ENCODE measurements at places on chromosomes 3 and 15. TPM values are rescaled to one million over a fixed set of nuclear protein-coding genes. Genes with fewer than 3 reads are reported as not detected.

- no peaks in the 10 kb centered on the region for H3K4me1 ChIP-seq
- no peak for DNase-seq
- H3K27me3 ChIP-seq: no peaks in the 10 kb centered on the region
- no peak overlapping the region for H3K4me3 ChIP-seq
- H3K36me3 ChIP-seq: no peaks in the 10 kb centered on the region
- no peak overlapping the region for H3K27ac ChIP-seq
Observed at GRCh38 chr3:19652336-19652735, 281.7 kb downstream of the EFHB start.

DNA sequence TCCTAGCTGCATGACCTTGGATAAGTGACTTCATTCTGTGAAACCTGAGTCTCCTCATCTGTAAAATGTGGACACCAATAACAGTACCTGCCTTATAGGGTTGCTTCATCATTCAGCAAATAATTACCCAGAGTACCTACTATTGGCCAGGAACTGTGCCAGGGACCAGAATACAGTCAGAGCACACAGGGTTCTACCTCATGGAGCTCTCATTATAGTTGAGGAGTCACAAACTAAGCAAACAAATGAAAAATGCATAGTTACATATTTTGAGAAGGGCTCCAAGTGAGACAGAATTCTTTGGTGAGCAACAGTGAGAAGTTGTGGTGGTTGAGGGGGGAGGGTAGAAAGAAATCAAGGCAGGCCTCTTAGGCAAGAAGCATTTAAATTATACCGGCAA, 308.6 kb upstream of the WNT5A start:
- H3K27me3 ChIP-seq: no peaks in the 10 kb centered on the region
- H3K4me3 ChIP-seq: no peak overlapping the region
- no peaks in the 10 kb centered on the region for H3K36me3 ChIP-seq
- no peaks in the 10 kb centered on the region for H3K4me1 ChIP-seq

GRCh38 chr3:181457756-181458155, 254.0 kb upstream of the SOX2 start:
- H3K27me3 ChIP-seq: no peaks in the 10 kb centered on the region
- H3K36me3 ChIP-seq: no peaks in the 10 kb centered on the region
- H3K4me1 ChIP-seq: no peaks in the 10 kb centered on the region
- H3K4me3 ChIP-seq: no peak overlapping the region
- DNase-seq: no peak

DNA sequence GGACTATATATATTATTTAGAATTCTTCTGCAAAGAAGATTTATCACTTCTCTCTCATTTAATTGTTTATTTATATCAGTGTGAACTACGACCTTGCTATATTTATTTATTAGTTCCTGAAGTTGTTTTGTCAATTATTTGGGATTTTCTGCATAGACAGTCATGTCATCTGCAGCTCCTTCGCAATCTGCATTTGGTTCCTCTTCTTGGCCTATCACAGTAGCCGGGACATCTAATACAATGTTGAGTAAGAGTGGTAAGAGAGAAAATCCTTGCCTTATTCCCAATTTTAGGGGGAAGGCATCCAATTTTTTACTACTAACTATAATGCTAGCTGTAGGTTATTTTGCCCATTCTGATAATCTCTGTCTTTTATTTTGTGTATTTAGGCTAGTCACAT, 39.4 kb downstream of the FOXL2 start:
- no peaks in the 10 kb centered on the region for H3K4me1 ChIP-seq
- no peaks in the 10 kb centered on the region for H3K27me3 ChIP-seq
- H3K4me3 ChIP-seq: no peak overlapping the region
- H3K27ac ChIP-seq: no peak overlapping the region

- DNase-seq: peak; percentile 55
- H3K4me3 ChIP-seq: no peak overlapping the region
- H3K27ac ChIP-seq: peak overlapping the region; percentile 73
- H3K27me3 ChIP-seq: no peaks in the 10 kb centered on the region
- peaks cover 44% of the 10 kb centered on the region for H3K4me1 ChIP-seq
Observed at GRCh38 chr15:66707310-66708082, 5.5 kb downstream of the SMAD6 start.

- peaks cover 23% of the 10 kb centered on the region for H3K4me1 ChIP-seq
- no peak overlapping the region for H3K4me3 ChIP-seq
- H3K27me3 ChIP-seq: no peaks in the 10 kb centered on the region
- no peak overlapping the region for H3K27ac ChIP-seq
Observed at GRCh38 chr3:129445471-129445870, 5.4 kb downstream of the IFT122 start.

- no peak overlapping the region for H3K27ac ChIP-seq
- no peak for DNase-seq
- no peak overlapping the region for H3K4me3 ChIP-seq
- no peaks in the 10 kb centered on the region for H3K27me3 ChIP-seq
- H3K4me1 ChIP-seq: no peaks in the 10 kb centered on the region
- H3K36me3 ChIP-seq: no peaks in the 10 kb centered on the region
Observed at GRCh38 chr15:71463156-71463665, 347.1 kb upstream of the NR2E3 start.

SAMMSON gene
- not detected for total RNA-seq

GRCh38 chr3:49911611-49912010, 7.9 kb upstream of the MST1R start:
- H3K36me3 ChIP-seq: peaks cover 10% of the 10 kb centered on the region
- no peaks in the 10 kb centered on the region for H3K4me1 ChIP-seq
- no peaks in the 10 kb centered on the region for H3K27me3 ChIP-seq
- no peak overlapping the region for H3K4me3 ChIP-seq
- DNase-seq: no peak
- no peak overlapping the region for H3K27ac ChIP-seq

LEKR1 gene
- total RNA-seq: 3.3 TPM

DNA sequence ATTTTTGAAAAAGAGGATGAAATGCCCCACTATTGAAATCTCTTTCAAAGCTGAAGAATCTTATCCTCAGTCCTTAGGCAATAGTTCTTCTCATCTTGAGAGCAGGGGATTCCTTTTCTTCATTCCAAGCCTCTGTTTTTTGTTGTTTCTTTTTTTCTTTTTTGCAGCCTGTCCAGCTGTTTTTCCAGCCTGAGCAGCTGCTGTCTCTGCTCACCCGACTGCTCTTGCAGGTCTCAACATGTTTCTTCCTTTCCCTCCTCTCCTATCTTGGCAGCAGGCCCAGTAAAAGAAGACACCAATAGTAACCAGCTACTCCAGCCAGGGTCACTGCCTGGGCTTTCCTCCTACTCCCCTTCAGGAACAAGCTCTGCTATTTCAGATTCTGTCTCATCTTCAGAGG, 23.8 kb downstream of the MEX3B start:
- no peaks in the 10 kb centered on the region for H3K4me1 ChIP-seq
- no peak overlapping the region for H3K4me3 ChIP-seq
- no peak for DNase-seq
- no peaks in the 10 kb centered on the region for H3K27me3 ChIP-seq
- no peaks in the 10 kb centered on the region for H3K36me3 ChIP-seq
- H3K27ac ChIP-seq: no peak overlapping the region

VEPH1 gene
- 0.20 TPM for total RNA-seq

DNA sequence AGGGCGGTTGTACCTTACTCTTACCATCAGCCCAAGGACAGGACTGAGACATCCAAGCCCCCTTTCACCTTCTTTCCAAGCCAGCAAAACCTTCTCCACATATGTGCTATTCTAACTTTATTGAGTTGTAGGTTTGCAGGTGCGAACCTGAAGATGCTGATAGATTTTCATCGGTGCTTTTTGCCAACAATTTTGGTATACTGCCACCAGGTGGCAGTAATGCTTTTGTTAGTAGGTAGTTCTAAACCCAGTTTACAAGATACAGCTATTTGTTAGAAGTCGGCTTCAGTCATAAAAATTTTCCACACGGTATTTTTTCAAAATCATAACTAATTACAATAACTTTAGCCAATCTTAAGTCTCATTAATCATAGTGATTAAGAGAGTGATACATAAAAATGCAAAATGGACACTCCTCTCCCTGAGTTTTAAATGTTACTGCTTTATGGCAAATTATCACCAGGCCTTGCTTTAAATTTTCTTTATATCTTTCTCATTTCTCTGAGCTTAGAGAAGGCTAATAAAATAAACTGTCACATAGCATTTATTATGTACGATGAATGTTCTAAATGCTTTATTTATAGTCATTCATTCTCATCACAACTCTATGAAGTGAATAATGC, 636 bp downstream of the TBC1D21 start:
- no peak overlapping the region for H3K27ac ChIP-seq
- no peak overlapping the region for H3K4me3 ChIP-seq
- H3K4me1 ChIP-seq: no peaks in the 10 kb centered on the region
- DNase-seq: no peak
- peaks cover 25% of the 10 kb centered on the region for H3K27me3 ChIP-seq
- H3K36me3 ChIP-seq: no peaks in the 10 kb centered on the region

- no peak overlapping the region for H3K27ac ChIP-seq
- DNase-seq: no peak
- H3K4me1 ChIP-seq: no peaks in the 10 kb centered on the region
- H3K4me3 ChIP-seq: no peak overlapping the region
- H3K27me3 ChIP-seq: no peaks in the 10 kb centered on the region
Observed at GRCh38 chr3:43256714-43257461, 29.5 kb upstream of the SNRK start.

DNA sequence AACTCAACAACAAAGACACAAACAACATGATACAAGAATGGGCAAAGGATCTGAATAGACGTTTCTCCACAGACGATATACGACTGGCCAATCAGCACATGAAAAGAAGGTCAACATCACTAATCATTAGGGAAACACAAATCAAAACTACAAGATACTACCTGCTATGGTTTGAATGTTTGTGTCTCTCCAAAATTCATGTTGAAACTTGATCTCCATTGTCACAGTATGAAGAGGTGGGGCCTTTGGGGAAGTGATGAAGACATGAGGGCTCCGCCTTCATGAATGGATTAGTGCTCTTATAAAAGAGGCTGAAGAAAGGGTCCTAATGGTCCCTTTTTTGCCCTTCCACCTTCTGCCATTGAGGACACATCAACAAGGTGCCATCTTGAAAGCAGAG, 32.3 kb downstream of the ACAP2 start:
- H3K36me3 ChIP-seq: peaks cover 2% of the 10 kb centered on the region
- H3K27ac ChIP-seq: no peak overlapping the region
- no peak for DNase-seq
- H3K4me3 ChIP-seq: no peak overlapping the region

PIGX gene
- 27.0 TPM for total RNA-seq

GRCh38 chr15:50107591-50108408, 11.2 kb downstream of the ATP8B4 start:
- no peaks in the 10 kb centered on the region for H3K4me1 ChIP-seq
- H3K27me3 ChIP-seq: no peaks in the 10 kb centered on the region
- no peak for DNase-seq
- H3K27ac ChIP-seq: peak overlapping the region; percentile 56
- H3K4me3 ChIP-seq: no peak overlapping the region
- no peaks in the 10 kb centered on the region for H3K36me3 ChIP-seq

DNA sequence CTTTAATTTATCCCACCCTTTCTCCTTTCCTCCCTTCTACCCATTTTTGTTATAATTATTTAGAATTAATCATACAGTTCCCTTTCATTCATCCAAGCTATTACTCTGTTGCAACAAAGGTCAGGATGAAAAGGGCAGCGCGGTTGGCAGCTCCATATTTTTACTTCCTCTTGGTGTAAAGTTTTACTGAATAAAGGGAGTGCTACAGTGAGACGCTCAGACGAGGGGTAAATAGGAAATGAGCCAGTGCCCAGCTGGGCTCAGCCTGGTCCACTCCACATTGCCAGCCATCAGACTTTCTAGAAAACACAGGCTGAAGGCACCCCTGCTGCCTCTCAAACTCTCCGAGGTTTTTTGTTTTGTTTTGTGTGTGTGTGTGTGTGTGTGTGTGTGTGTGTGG, 21.9 kb upstream of the ZBTB38 start:
- peaks cover 28% of the 10 kb centered on the region for H3K4me1 ChIP-seq
- peak overlapping the region; percentile 82 for H3K27ac ChIP-seq
- H3K4me3 ChIP-seq: peak overlapping the region; percentile 1
- peak; percentile 47 for DNase-seq
- H3K36me3 ChIP-seq: no peaks in the 10 kb centered on the region

RNU5B-1 gene
- total RNA-seq: not detected

- peaks cover 3% of the 10 kb centered on the region for H3K4me1 ChIP-seq
- H3K36me3 ChIP-seq: no peaks in the 10 kb centered on the region
- no peaks in the 10 kb centered on the region for H3K27me3 ChIP-seq
- H3K27ac ChIP-seq: no peak overlapping the region
- DNase-seq: no peak
- H3K4me3 ChIP-seq: no peak overlapping the region
Observed at GRCh38 chr3:69099576-69099975, 14.8 kb downstream of the ARL6IP5 start.

GRCh38 chr3:194998948-194999347, 272.0 kb downstream of the XXYLT1 start:
- DNase-seq: no peak
- no peak overlapping the region for H3K27ac ChIP-seq
- no peaks in the 10 kb centered on the region for H3K27me3 ChIP-seq
- no peaks in the 10 kb centered on the region for H3K36me3 ChIP-seq
- no peak overlapping the region for H3K4me3 ChIP-seq

DNAJA4 gene
- 44.5 TPM for total RNA-seq

DNA sequence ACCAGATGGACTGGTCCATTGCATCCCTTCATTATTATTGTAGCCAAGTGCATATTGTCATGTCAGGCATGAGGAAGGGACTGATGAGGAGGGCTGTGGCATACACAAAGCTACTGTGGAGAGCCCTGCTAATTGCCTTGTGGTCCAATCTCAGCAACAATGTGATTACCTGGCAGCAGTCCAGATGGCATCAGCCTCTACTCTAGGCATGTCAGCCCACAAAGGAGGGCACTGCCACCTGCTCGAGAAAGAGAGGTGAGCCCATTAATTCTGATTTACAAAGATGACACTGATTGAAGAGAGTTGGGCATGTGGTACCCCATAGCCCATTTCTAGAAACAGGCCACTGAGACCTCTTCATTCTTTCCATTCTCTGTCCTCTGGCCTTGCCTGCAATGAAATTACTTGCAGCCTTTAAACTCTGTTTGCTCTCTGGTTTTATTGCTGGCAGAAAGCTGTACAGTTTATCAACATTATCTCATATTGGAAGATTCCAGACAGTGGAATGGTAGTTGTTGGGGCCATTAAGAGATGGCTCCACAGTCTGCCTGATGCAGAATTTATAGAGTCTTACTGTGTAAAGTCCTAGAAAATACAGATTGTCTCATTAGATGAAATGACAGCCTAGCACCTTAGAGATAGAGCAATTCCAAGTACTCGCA, 307.7 kb downstream of the ARPP21 start:
- no peaks in the 10 kb centered on the region for H3K36me3 ChIP-seq
- no peak overlapping the region for H3K4me3 ChIP-seq
- H3K27ac ChIP-seq: no peak overlapping the region
- H3K4me1 ChIP-seq: no peaks in the 10 kb centered on the region
- peak; percentile 23 for DNase-seq

GRCh38 chr3:94146455-94146854, 83.6 kb downstream of the NSUN3 start:
- DNase-seq: no peak
- no peak overlapping the region for H3K4me3 ChIP-seq
- no peaks in the 10 kb centered on the region for H3K4me1 ChIP-seq
- H3K27me3 ChIP-seq: no peaks in the 10 kb centered on the region

DNA sequence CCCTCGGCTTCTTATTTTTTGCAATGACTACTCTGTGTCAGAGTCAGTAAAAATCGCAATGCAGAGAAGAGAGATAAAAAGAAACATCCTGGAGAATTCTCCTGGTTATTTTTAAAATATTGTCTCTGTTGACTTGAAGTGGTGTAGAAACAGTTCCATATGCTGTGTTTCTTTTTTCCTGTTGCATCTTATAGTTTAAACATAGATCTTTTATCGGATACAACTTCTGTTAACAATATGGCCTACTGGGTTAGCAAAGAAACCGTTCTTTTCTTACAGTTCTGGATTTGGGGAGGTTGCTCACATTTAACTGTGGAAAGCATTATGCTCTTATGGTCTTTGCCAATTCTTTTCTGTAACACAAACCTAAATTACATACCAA, 769.1 kb upstream of the CFAP20DC start:
- no peak for DNase-seq
- peaks cover 15% of the 10 kb centered on the region for H3K4me1 ChIP-seq
- no peaks in the 10 kb centered on the region for H3K36me3 ChIP-seq
- no peaks in the 10 kb centered on the region for H3K27me3 ChIP-seq

Data from transverse colon (tissue), 4 donors.